Activated naive CD8-positive, alpha-beta T cell treated with anti-CD3 and anti-CD28 coated beads for 36 hours (primary cell): ENCODE measurements at places on chromosomes 3 and 15.

DNA sequence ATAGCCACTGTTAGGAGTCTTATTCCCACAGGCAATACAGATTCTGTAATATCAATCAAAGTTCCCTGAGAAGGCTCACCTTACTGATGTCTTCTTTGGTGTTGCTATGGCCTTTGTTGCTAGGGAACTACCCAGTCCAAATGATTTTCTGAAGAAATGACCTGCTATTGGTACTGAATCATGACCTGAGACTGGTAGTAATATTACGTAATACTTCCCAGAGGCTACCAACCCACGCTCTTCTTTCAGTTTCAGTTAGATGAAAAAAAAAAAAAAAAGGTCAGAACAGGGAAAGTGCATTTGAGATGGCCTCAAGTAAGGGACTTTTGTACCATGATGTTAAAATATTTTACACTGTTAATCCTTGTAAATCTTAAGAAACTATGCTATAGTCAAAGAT, 1092.5 kb upstream of the EPHA6 start:
- DNase-seq = no peak

DNA sequence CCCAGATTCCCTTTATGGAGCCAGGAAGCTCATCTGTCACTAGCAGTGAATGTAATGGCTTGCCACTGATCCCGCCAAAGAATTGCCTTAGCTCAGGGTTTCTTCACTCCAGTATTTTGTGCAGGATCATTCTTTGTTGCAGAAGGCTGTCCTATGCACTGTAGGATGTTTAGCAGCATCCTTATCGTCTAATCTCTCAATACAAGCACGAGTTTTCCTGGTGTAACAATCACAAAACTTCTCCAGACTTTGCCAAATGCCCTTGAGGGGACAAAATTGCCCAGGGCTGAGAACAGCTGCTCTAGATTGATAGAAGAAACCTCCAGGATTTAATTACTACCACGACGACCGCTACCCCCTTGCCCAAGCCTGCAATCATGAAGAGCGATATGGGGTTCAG, 6.8 kb upstream of the SHQ1 start:
- DNase-seq = no peak

- DNase-seq = peak; percentile 58
Observed at GRCh38 chr15:70451821-70452653, 311.3 kb downstream of the UACA start.

GRCh38 chr3:182796310-182796709, 3.0 kb downstream of the ATP11B start:
- DNase-seq = no peak

GRCh38 chr15:100536733-100537132, 8.0 kb upstream of the CERS3 start:
- no peak for DNase-seq

DNA sequence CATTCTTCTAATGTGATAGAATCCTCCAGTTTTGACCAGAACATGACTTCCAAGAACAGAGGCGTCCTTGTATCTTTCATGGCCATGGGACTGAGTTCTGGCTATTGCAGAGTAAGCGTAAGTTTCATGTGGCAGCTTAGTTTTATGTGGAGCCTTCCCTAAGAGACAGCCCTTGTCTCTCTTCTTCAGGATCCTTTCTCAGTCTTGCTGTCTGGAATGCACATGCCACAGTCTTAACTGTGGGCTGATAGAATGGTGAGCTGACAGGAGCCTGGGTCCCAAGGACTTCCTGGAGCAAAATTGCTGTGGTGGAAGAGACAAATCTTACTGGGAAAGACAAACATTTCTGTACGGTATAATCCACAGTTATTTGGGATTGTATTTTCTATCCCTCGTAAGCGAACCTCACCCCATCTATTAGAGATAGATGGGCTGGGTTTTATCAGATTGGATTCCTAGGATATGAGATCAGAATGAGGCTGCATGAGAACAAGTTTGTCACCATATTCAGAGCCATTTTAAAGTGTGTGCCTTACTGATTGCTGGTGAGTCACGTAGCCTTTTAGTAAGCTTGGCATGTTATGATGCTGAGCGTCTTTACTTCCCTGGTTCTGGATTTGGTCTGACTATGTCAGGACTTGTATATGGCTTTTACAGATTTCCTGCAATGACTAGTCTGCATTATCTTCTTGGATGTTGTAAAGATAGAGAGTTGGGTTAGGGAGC, 32.8 kb downstream of the CDIN1 start:
- DNase-seq = no peak

GRCh38 chr15:89985111-89985510, 16.0 kb upstream of the ZNF710 start:
- DNase-seq = no peak

GRCh38 chr15:93866476-93866875, 364.9 kb upstream of the MCTP2 start:
- no peak for DNase-seq

DNA sequence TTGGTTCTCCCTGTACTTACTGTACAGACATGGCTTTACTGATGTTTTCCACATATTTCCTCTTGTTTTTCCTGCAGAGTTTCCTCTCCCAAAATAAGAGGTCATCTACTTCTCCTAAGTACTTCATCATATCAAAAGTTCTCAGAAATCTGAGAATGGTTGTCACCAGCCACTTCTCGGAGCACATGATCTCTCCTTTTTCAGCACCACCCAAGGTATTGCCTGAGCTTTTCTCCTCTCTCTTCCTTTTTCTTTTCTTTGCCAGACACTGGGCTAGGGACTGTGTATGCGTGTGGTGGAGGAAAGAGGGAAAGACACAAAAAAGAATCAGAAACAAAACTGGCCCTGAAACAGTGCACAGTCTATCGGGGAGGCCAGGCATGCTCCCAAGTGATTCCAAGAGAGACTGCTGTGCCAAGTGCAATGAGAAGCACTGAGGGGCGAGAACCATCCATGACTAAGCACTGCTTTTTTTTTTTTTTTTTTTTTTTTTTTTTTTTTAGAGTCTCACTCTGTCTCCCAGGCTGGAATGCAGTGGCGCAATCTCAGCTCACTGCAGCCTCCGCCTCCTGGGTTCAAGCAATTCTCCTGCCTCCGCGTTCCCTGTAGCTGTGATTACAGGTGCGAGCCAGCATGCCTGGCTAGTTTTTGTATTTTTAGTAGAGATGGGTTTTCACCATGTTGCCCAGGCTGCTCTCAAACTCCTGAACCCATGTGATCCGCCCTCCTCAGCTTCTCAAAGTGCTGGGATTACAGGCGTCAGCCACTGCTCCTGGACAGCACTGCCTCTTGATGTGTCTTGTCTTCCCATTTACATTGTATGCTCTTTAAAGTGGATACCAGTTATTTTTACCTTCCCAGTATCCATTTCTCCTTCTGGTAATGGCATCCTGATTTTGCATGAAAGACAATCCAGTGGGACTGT, 194.0 kb upstream of the FEZF2 start:
- DNase-seq = no peak

GRCh38 chr15:47754312-47754711, 37.0 kb downstream of the SEMA6D start:
- no peak for DNase-seq

DNA sequence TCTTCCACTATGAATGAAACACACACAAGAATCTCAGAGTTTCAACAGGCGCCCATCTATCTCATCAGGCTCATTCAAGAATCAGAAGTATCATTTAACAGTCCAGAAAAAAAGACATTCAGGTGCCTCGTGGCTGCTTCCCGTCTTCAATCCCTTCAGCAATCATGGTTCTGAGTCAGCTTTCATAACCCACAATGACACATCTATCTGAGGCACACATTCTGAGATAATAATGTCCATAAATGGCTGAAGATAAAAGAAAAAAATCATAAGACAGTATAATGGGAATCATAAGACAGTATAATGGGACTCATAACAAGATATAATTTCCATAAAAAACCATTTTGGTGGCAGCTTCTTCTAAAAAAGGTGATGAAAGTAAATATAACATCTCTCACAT, 52.4 kb downstream of the TNIK start:
- DNase-seq = no peak

- no peak for DNase-seq
Observed at GRCh38 chr3:198061119-198062067, 101.4 kb downstream of the LMLN start.

GRCh38 chr15:69628256-69629093, 175.9 kb downstream of the RPLP1 start:
- DNase-seq = no peak

GRCh38 chr3:117631781-117632180, 922.2 kb downstream of the TUSC7 start:
- no peak for DNase-seq

DNA sequence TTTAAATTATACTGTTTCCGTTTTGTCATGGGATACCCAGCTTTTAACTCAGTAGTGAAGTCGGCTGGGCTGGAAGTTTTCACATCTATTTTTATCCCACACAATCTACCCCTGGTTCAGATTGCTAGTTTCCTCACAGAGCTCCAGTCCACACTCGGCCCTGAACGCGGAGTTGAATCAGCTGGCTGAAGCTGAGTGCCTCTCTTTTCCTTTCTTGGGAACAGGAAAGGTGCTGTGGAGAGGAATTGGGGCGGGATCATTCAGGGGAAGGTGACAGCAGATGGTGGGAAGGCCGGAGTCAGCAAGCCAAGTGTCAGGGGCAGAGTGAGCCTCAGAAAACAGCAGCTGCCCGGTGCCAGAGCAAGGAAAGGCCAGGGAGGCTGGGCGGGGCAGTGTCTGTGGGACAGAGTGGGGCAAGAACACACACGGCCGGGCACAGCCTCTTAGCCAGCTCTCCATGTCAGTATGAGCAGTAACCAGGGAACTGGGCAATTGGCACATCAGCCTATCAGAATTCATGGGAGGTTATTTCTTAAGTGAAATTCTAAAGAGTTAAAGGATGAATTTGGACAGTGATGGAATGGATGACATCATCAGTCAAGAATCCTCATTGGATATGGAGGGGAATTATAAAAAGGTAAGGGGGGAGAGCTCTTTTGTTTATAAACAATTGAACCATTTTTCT, 135.7 kb upstream of the IL12A start:
- DNase-seq = no peak

DNA sequence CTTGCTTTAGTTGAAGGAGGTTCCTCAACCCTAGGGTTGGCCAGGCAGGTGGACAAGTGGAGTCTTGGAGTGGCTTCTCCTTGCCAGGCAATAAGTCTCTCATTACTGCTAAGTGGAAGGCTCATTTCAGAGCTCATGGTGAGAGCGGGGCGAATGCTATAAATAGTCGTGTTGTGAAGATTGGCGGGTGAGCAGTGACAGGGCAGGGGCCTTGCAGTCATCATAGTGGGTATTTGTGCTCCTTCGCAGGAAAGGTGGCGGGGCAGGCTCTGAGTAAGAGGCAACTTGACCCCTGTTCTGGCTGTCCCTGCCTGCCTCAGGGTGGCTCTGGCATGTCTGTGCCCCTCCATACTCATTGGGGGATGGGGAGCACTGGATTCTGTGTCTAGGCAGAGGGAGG, 8.7 kb upstream of the GRM2 start:
- DNase-seq = no peak

- no peak for DNase-seq
Observed at GRCh38 chr3:193052354-193053045, 134.8 kb upstream of the MB21D2 start.

DNA sequence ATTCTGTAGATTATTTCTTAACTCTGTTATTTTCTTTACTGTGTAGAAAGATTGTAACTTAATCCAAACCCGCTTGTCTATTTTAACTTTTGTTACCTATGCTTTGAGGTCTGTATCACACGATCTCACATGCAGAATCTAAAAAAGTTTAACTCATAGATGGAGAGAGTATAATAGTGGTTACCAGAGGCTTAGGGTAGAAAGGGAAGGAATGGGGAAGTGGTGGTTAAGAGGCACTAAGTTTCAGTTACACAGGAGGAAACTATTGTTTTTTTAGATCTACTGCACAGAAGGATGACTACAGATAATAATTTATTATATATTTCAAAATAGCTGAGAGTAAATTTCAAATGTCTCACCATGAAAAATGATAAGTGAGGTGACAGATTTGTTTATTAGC, 515.2 kb downstream of the RSL24D1 start:
- no peak for DNase-seq

- no peak for DNase-seq
Observed at GRCh38 chr3:7201784-7202183, 340.9 kb downstream of the GRM7 start.

DNA sequence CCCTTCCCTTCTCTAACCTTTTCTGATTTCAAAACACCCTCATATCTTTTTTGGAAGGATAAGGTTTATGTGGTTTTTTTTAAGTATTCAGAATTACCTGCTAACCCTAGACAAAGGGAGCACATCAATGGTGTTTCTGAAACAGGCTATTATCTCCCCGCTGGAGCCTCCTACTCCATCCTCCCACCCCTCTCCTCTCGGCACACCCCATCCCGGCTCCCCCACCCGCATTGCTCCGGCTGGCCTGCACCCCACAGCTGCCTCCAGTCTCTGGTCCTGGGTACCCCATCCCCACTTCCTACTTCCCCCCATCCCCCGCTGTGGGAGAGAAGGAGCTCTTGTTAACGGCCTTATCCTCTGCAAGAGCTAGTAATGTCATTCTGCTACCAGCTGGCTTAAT, 59.2 kb downstream of the PDIA5 start:
- DNase-seq = no peak

DNA sequence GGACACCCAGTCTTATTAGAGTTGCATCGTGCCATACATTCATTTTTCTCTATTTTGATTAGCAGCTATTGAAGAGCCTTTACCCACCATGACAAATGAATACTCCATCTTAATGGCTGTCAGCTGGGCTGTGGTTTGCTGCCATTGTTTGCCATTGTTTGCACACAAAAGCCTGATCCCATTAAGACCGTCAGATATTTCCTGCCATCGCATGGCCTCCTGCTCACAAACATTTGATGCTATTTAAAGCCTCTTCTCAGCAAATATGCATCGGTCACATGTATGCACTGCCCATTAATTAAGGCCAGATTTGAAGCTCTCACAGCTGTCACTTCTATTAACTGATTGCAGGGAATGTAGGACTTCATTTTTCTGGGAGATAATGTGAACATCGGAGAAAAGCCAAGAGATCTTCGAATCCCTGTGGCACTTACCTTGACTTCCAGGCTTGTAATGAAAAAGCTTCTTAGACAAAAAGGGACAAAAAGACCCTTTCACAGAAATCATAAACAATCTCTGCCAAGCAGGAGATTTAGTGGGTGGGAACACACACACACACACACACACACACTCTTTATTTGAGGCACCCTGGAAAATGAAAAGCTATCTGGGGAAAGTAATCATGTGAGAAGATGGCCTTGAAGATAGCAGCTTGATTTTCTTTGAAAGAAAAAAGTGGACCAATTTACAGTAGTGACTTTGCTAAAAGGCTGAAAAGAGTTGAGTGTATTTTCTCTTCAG, 175.4 kb upstream of the NR2E3 start:
- DNase-seq = no peak

DNA sequence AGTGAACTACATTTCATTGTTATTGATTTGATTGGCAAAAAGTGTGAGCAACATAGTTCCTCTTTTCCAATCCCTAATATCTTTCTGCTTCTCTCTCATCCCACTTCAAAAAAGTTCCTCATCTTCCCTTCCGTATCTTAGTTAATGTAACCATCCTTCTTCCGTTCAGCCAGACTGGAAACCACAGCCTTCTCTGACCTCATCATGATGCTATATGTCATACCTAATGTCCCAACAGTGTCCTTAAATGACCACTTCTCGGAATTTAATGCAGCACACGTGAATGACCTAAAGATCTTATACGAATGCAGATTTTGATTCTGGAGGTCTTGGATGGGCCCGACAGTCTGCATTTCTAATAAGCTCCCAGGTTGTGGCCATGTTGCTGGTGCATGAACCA, 320.3 kb upstream of the SATB1 start:
- DNase-seq = no peak

- DNase-seq = no peak
Observed at GRCh38 chr15:80669663-80670273, 25.3 kb upstream of the ABHD17C start.
